NCI-H774 (cell line): ENCODE measurements at places on chromosomes 11 and 22.

DNA sequence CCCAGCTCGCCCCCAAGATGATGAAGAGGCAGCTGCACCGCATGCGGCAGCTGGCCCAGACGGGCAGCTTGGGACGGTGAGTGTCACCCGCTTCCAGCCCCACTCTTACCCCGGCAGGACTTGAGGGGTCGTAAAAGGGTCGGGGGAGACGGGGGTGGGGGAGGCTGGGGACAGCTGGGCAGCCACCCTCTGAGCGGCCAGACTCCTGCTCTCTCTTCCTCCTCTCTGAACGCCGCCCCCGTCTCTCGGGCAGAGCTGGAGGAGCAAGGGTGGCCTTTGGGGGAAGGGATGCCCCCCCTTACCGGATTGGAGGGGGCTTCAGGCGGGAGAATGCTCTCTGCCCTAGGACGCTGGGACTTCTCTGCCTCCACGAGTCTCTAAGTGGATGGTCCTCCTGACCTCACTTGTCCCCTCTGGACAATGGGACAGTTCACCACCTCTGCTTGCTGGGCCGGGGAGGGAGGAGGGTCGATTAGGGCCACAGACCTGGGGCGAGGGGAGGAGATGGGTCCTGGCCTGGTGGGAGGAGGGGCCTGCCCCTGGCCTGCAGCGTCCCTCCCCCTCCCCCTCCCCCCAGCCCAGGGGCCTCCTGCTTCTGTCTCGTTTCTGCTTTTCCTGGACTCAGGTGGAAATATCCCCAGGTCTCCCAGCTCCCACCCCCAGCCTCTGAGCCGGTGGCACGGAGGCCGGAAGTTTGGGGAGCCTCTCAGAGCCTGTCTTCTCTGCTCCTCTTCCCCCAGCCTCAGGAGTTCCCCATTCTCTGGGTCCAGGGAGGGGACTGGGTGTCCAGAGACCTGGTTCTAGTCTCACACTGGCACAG is 512 bp downstream of the SH3BP1 start:
- no peak for DNase-seq

DNA sequence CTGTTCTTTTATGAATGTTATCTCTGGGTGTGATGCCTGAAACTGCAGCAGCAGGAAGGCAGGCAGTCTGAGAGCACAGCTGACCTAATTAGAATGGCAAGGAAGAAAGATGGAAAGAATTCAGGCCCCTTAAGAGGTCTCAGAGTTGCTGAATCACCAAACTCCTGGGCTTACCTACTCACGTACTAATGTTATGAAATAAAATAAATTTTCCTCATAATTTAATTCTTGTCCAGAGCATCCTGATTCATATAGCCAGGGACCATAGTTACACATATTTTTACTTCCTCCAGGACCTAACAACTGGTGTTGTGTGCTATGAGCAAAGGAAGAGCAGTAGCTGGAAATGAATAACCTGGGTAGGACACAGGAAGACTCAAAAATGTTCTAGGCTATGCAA is 41.9 kb downstream of the SNX19 start:
- DNase-seq = no peak

- no peak for DNase-seq
Measured at GRCh38 chr22:17265649-17266248, 46.5 kb upstream of the ADA2 start.

DNA sequence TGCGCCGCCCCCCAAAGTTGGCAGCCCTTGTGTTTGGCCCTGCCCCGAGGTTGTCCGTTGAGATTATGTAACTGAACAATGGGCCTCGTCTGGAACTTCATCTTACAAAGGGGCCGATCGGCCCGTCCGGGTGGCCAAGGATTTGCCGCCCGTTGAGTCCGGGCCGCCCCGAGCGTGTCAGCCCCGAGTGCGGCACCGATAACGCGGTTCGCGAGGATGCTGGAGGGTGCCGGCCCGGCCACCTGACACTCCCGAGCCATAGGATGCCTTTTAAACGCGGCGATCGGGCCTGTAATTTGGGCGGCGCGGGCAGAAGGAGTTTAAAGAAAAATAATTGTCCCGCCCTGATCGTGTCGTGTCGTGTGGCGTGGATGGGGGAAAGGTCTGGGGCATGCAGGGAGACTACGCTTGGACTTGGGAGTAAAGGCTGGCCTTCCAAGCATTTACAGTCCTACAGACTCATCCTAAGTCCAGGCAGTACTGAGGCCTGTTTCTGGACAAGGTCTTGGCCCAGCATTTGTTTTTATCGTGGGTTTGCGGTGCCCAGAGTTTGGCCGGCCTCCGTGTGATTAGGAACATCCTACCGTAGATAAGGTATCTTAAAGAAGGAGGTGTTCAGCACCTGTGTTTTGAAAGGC is 1.3 kb downstream of the WEE1 start:
- DNase-seq = no peak
